ENCODE measurements at places on chromosomes 7 and 10.

DNA sequence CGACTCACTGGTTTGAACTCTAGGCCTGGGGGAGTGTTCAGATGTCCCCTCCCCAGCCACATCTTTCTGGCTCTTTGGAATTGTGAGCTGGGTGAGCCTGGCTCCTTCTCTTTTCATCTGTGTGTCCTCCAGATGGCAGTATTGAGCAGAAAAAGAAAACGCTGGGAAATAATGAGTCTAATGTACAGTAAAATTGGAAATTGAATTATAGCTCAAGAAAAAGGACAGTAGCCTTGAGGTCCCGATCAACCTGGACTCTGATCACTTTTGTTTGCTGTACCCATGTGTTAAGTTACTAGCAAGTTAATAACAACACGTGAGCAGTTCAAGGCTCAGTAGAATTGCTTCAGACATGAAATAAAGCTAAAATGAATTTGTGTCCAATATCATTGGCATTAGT, 77.9 kb downstream of the SNX10 start:
- H3K4me1 ChIP-seq: peaks cover 23% of the 10 kb centered on the region
- H3K27ac ChIP-seq: no peak overlapping the region
- peaks cover 4% of the 10 kb centered on the region for H3K27me3 ChIP-seq
- peak; percentile 50 for DNase-seq

GRCh38 chr10:96978621-96979154, 146.6 kb downstream of the LCOR start:
- H3K4me1 ChIP-seq: peaks cover 3% of the 10 kb centered on the region
- H3K27ac ChIP-seq: no peak overlapping the region
- H3K27me3 ChIP-seq: no peaks in the 10 kb centered on the region
- H3K4me3 ChIP-seq: no peak overlapping the region

DNA sequence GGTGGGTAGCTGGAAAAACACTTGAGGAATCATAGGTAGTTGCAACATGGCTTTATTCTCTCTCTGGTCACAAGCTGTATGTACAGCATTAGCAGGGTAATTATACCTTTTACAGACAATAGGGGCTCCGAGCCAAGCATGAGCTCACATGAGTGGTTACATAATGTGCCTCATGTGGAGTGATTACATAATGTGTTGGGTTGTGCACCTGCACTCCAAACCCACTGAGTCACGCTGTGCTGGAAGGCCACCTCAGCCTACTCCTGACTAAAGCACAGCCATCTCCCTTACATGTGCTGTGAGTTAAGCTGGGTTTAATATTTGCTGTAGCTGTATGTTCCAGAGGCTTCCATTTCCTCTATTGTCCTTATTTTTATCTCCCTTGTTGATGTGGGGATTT, 348.7 kb upstream of the SEMA3C start:
- no peak overlapping the region for H3K27ac ChIP-seq
- H3K36me3 ChIP-seq: no peaks in the 10 kb centered on the region
- H3K4me3 ChIP-seq: no peak overlapping the region
- DNase-seq: no peak

GRCh38 chr7:111803015-111803758, 240.9 kb upstream of the IMMP2L start:
- H3K36me3 ChIP-seq: peaks cover 34% of the 10 kb centered on the region
- H3K4me1 ChIP-seq: no peaks in the 10 kb centered on the region
- H3K4me3 ChIP-seq: no peak overlapping the region
- H3K27me3 ChIP-seq: no peaks in the 10 kb centered on the region
- no peak overlapping the region for H3K27ac ChIP-seq

DNA sequence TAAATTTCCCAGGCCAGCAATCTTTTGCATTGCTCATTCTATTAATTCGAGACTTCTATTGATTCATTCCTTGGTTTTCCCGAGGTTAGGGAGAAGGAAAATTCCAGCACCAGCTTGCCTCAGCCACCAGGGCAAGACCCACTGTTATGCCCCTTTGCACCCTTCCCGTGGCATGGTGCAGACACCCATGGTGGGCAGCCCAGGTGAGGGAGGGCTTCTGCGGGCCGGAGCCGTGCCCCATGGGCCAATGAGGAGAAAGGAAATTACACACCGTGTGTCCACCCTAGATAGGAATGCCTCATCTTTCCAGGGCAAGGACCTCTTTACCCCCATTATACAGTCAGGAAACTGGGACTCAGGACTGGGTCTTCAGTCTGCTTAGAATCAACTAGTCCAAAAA, 4.5 kb upstream of the GRID1 start:
- no peak overlapping the region for H3K27ac ChIP-seq
- H3K36me3 ChIP-seq: no peaks in the 10 kb centered on the region
- no peak overlapping the region for H3K4me3 ChIP-seq
- H3K27me3 ChIP-seq: peaks cover 66% of the 10 kb centered on the region

- H3K4me3 ChIP-seq: no peak overlapping the region
- no peaks in the 10 kb centered on the region for H3K36me3 ChIP-seq
- no peaks in the 10 kb centered on the region for H3K27me3 ChIP-seq
Measured at GRCh38 chr10:15237351-15237750, 68.9 kb upstream of the NMT2 start.

- H3K4me3 ChIP-seq: no peak overlapping the region
- peaks cover 23% of the 10 kb centered on the region for H3K4me1 ChIP-seq
- peaks cover 3% of the 10 kb centered on the region for H3K36me3 ChIP-seq
- no peak for DNase-seq
Measured at GRCh38 chr7:16914771-16915170, 33.0 kb upstream of the AGR3 start.

DNA sequence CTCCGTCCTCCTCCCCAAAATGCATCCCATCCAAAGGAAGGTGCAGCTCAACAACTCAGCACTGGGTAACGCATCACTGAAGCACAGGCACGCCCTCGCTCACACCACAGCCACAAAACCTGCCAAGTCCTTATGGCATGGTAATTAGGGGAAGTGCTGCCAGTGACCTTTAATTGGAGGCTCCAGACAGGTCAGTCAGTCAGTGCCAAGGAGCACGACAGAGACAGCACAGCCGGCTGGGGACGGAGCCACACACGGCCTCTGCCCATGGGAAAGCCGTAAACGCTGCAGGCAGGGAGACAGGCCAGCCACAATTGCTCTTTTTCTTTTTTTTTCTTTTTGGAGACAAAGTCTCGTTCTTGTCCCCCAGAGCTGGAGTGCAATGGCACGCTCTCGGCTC, 146.5 kb downstream of the MAD1L1 start:
- H3K27ac ChIP-seq: no peak overlapping the region
- peaks cover 23% of the 10 kb centered on the region for H3K4me1 ChIP-seq
- no peaks in the 10 kb centered on the region for H3K27me3 ChIP-seq
- DNase-seq: no peak

Measured in neural crest cell (in vitro differentiated cells).